ENCODE measurements at places on chromosomes 6 and 20.

- DNase-seq: no peak
Observed at GRCh38 chr20:14838663-14839628, 501.5 kb upstream of the FLRT3 start.

DNA sequence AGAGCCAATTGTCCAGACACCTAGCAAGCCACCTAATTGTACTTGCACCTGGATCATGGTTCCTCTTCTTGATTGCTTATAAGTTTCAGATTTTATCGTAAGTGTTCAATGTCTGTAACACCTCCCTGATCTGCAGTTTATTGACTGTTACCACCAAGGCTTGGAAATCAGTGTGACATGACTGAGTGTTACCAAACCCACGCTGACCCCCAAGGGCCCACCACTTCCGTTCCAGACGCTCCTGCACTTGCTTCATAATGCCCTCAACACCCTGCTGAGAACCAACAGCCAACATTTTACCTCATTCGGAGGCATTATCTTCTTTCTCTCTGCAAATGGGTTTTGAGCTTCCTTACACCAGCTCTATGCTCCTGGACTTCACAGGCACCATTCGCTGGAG lies 6.3 kb downstream of the CCR6 start:
- DNase-seq: no peak

- DNase-seq: no peak
Observed at GRCh38 chr20:1702855-1703254, 45.3 kb upstream of the SIRPG start.

- DNase-seq: no peak
Observed at GRCh38 chr20:31516651-31517050, 2.4 kb downstream of the HM13 start.

GRCh38 chr20:52459150-52459549 lies 267.6 kb upstream of the ZFP64 start:
- no peak for DNase-seq

DNA sequence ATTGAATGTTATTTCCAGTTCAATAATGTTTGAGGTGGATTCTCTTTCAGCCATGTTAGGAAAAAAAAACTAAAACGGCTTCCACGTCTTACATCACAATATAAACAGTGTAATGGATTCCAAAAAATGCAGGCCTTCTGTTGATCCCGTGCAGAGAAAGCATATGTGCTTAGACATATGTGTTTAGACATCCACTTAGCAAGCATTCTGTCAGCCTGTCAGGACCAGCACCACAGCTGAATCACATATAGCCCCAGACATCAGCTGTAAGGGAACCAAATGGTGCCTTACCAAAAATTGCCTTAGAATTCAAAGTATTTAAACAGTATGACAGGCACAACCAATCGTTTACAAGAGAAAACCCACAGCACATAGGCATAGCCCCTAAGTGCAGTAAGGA lies 304.9 kb downstream of the EYA4 start:
- no peak for DNase-seq
